ENCODE measurements at places on chromosomes 12 and 14.

DNA sequence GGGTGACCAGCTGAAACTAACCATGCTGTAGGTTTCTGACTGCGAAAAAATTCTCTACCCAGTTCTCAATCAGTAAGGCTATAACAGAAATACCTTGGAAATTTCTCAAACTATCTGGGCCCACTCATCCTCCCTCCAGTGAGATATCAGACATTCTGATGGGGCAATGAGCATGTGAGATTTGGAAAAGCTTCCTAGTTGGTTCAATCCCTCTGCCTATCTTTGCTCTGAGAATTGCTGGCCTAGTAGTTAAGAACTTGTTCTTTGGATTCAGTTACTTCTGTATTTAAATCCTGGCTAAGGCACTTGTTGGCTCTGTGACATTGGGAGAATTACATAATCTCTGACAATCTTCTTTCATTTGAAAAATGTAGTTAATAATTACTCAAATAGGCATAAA, 119.4 kb downstream of the SLC15A5 start:
- DNase-seq, result no peak

DNA sequence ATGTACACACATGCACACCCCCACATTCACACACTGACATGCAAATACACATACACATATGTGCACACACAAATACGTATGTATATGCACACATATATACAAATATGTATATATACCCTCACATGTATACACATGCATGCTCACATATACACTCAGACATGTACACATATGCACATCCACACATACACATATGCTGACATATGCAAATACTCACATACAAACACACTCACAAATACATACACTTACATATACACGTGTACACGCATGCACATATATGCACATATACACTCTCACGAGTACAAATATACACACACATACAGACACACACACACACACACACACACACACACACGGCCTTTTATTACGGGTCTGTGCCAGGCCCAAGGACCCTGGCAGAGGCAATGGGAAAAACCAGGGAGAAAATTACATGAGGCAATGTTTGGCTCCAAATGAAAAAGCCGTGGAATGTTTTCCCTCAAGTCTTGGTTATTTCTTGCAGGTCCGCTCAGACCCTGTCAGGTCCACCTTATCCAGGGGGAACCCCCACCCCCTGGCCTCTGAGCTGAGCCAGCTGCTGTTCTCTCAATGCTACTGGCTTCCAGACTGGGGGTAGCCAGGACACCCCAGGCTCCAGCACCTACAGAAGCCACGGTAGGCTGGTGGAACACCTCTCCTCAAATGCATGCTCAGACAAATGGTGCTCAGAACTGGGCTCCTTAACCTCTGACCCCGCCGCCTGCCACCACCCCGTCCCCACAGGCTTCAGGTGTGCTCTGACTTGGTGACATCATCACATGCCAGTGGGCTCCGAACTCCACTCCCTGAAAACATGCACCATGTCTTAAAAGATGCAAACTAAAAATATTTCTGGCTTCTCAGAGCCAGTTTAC, 54.7 kb downstream of the BCL11B start:
- no peak for DNase-seq

- DNase-seq, result no peak
These were observed 81.9 kb upstream of the MAX start for GRCh38 chr14:65184032-65184764.

- DNase-seq, result no peak
These were observed 13.0 kb upstream of the LEMD3 start for GRCh38 chr12:65156366-65156841.

- DNase-seq, result no peak
These were observed 272.5 kb upstream of the PRICKLE1 start for GRCh38 chr12:42862055-42862454.

- no peak for DNase-seq
These were observed 109.1 kb upstream of the MAX start for GRCh38 chr14:65211341-65211987.

DNA sequence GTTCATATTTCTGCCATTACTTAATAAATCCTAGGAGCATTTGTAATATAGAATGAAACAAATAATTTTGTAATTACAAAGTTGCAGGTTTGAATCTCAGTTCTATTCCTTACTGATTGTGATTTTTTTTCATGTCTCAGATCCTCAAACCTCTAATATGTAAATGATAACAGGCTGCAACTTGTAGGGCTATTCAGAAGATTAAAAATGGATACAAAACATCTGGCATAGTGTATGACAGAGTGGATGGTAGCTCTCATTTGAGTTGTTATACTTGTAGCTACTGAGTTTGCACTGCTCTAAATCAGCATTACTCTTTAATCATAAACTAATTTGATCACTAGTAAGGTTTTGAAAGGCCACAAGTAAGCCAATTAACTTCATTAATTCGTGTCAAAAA, 406.3 kb upstream of the MGAT4C start:
- no peak for DNase-seq
